ENCODE measurements at places on chromosomes 4 and X. TPM values are rescaled to one million over a fixed set of nuclear protein-coding genes. Genes with fewer than 3 reads are reported as not detected.

PNMA5 gene
- not detected for total RNA-seq

DNA sequence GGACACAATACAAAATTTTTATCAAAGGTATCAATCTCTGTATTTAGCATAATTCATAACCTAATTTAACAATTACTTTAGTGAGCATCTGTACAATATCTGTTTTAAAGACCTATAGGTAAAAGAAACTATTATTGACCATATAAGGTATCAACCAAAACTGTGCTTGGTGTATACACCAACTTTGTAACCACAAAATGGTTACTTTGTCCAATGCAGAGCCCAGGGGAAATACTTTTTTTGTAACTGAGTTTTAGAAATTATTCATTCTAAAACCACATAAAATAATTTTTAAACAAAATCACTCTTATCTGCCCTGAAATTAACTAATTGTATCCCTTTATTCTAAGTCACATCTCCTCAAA, 5.0 kb downstream of the CXXC4 start:
- no peak overlapping the region for H3K27ac ChIP-seq
- H3K4me1 ChIP-seq: no peaks in the 10 kb centered on the region
- H3K27me3 ChIP-seq: no peaks in the 10 kb centered on the region
- no peak overlapping the region for H3K4me3 ChIP-seq
- no peaks in the 10 kb centered on the region for H3K36me3 ChIP-seq

DNA sequence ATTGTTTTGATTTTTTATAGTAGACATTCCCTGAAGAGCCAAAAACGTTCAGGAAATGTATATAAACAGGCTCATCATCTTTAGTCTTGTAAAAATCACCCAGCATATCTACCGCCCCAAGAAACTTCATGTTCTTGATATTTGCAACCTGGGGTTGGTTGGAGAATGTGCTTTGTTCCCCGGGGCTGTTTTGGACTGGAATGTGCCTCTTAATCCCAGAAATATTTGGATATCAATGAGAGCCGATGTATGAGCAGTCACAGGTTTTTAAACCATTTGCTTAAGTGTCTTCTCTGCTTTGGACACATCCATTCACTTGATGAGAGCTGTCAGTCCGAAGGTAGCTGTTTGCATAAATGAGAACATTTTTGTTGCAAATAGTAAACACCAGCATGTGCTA, 449.7 kb downstream of the PCDH7 start:
- no peaks in the 10 kb centered on the region for H3K27me3 ChIP-seq
- DNase-seq: no peak
- H3K4me1 ChIP-seq: no peaks in the 10 kb centered on the region
- H3K4me3 ChIP-seq: no peak overlapping the region

ASB9 gene
- 1.9 TPM for total RNA-seq

- H3K4me3 ChIP-seq: no peak overlapping the region
Observed at GRCh38 chr4:147778942-147779341, 47.1 kb downstream of the ARHGAP10 start.

AFP gene
- not detected for total RNA-seq

ZCCHC13 gene
- not detected for total RNA-seq

NDST4 gene
- total RNA-seq: not detected

LANCL3 gene
- total RNA-seq: 0.16 TPM

DNA sequence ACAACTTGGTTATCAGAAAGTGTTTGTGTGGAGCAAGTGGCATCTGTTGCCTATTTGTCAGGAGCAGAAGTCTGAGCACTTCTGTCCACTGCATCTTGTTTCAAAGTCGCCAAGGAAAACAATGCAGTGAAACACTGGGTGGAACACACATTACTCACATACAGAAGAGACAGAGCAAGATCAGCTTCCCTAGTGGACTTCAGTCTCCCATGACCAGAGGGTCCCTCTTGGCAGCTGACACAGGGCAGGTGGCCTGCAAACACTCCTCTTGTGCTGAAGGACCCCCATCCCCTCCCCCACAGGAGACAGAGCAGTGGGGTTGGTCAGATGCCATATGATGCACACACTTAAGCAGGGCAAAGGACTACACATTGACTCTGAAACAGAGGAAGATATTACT, 3.6 kb upstream of the BBS12 start:
- no peak for DNase-seq
- no peaks in the 10 kb centered on the region for H3K27me3 ChIP-seq
- no peak overlapping the region for H3K4me3 ChIP-seq
- H3K36me3 ChIP-seq: no peaks in the 10 kb centered on the region
- no peak overlapping the region for H3K27ac ChIP-seq

HPRT1 gene
- total RNA-seq: 73.7 TPM

BLOC1S4 gene
- total RNA-seq: 18.9 TPM

- no peak overlapping the region for H3K27ac ChIP-seq
- H3K4me3 ChIP-seq: no peak overlapping the region
- no peaks in the 10 kb centered on the region for H3K36me3 ChIP-seq
- H3K27me3 ChIP-seq: no peaks in the 10 kb centered on the region
Observed at GRCh38 chr4:77566148-77566547, 39.5 kb upstream of the CXCL13 start.

- no peak for DNase-seq
- H3K4me3 ChIP-seq: no peak overlapping the region
- no peak overlapping the region for H3K27ac ChIP-seq
- no peaks in the 10 kb centered on the region for H3K27me3 ChIP-seq
Observed at GRCh38 chr4:109238746-109239145, 63.7 kb downstream of the COL25A1 start.

HSFX2 gene
- total RNA-seq: not detected

GRCh38 chr4:141565379-141566089, 70.8 kb upstream of the IL15 start:
- no peaks in the 10 kb centered on the region for H3K4me1 ChIP-seq
- DNase-seq: no peak
- no peaks in the 10 kb centered on the region for H3K27me3 ChIP-seq
- H3K27ac ChIP-seq: no peak overlapping the region
- H3K4me3 ChIP-seq: no peak overlapping the region
- H3K36me3 ChIP-seq: no peaks in the 10 kb centered on the region

- H3K27ac ChIP-seq: no peak overlapping the region
- H3K4me3 ChIP-seq: no peak overlapping the region
- no peaks in the 10 kb centered on the region for H3K36me3 ChIP-seq
- DNase-seq: no peak
Observed at GRCh38 chr4:189443341-189443740, 497.3 kb upstream of the FRG1 start.

GRCh38 chr4:42915484-42915883, 23.0 kb downstream of the GRXCR1 start:
- no peak for DNase-seq
- H3K27ac ChIP-seq: no peak overlapping the region
- no peaks in the 10 kb centered on the region for H3K4me1 ChIP-seq
- no peak overlapping the region for H3K4me3 ChIP-seq
- H3K27me3 ChIP-seq: no peaks in the 10 kb centered on the region
- H3K36me3 ChIP-seq: no peaks in the 10 kb centered on the region

DNA sequence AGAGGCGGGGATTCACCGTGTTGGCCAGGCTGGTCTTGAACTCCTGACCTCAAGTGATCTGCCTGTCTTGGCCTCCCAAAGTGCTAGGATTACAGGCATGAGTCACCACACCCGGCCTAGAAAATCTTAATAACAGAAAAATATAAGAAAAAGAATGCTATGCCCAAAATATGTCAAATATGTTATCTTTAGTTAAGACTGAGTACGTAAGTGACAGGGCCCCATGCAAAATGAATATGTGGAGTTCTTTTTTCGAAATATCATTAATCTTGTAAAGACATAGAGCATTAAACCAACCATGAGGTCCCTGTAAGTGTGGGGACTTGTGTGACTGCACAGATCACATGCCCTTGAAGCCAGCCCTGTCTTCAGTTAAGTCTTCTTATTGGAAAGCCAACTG, 8.9 kb upstream of the ZNF518B start:
- no peak overlapping the region for H3K27ac ChIP-seq
- no peaks in the 10 kb centered on the region for H3K27me3 ChIP-seq
- H3K4me3 ChIP-seq: no peak overlapping the region
- no peaks in the 10 kb centered on the region for H3K36me3 ChIP-seq
- DNase-seq: no peak
- H3K4me1 ChIP-seq: no peaks in the 10 kb centered on the region

DNA sequence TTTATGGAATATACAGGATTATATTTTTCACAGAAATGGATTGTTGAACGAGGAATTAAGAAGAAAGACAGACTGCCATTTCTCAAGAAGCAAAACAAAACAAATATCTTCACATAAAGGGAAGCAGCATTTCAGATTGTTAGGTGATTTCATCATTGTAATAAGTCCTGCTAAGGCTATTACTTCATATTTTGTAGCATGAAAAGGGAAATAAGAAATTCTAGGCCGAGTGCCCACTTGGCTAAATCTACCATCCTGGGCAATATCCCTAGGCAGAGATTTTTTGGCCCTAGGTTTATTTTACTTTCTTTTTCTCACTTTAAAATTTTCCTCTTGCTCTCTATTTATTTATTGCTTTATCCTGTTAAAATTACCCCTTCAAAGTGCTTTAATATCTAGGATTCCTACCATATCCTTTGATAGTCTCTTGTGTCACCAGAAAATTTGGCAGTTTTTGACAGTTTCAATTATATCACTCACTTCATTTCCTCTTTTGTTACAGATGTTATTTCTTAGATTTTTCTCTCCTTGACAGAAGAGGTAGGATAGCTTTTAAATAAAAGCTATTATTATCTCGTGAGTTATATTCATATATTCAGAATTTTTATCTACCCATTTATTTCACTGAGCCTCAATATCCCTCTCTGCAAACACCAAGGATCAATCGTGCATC, 142.3 kb downstream of the PDGFC start:
- no peak overlapping the region for H3K4me3 ChIP-seq
- no peak overlapping the region for H3K27ac ChIP-seq
- H3K4me1 ChIP-seq: no peaks in the 10 kb centered on the region
- no peaks in the 10 kb centered on the region for H3K27me3 ChIP-seq
- DNase-seq: no peak

DNA sequence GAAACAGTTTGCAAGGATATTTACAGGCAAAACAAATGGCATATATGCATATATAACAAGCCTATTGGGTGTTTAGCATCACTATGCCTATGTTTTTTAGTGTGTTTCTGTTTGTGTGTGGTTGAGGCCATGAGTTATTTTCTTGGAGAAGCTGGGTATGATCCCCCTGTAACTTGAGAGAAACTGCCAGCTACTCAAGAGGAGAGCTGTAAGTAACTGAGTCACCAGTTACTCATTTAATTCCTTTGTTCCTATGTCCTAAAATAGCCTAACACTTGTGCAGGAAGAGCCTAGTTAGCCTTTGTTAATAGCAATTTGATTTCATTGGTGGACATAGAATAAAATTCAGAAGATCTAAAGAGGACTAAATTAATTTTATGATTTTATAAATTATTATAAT, 79.1 kb downstream of the PWWP3B start:
- H3K36me3 ChIP-seq: no peaks in the 10 kb centered on the region
- H3K27me3 ChIP-seq: no peaks in the 10 kb centered on the region
- no peaks in the 10 kb centered on the region for H3K4me1 ChIP-seq

DNA sequence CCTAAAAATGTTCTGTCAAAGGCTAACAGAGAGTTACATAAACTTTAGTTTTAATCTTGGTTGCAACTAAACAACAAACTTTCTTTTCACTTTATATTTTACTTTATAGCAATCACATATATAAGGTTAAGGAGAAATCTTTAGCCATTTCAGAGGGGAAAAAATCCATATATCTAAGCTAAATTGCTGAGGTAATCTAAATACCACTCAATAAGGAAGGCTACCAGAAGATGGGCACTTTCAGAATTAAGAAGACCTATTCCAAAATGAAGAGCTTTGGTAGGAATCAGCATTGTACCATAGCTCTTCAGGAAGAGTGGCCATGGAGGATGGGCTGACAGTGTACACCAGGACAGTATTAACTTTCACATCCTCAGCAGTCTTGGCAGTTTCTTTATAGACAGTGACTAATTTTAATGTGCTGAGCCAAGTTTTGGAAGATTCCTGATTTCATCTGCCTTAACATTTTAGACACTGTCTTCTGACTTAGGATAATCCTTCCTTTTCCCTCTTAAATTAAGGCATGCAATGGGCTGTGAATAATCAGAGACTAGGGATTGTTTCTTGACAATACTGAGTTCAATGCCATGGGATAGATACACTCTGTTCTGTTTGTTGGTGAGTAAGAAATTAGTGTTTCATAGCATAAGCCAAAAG, 7.1 kb downstream of the FAT4 start:
- no peaks in the 10 kb centered on the region for H3K36me3 ChIP-seq
- no peak overlapping the region for H3K27ac ChIP-seq
- no peak for DNase-seq
- no peaks in the 10 kb centered on the region for H3K27me3 ChIP-seq
- H3K4me1 ChIP-seq: no peaks in the 10 kb centered on the region

DNA sequence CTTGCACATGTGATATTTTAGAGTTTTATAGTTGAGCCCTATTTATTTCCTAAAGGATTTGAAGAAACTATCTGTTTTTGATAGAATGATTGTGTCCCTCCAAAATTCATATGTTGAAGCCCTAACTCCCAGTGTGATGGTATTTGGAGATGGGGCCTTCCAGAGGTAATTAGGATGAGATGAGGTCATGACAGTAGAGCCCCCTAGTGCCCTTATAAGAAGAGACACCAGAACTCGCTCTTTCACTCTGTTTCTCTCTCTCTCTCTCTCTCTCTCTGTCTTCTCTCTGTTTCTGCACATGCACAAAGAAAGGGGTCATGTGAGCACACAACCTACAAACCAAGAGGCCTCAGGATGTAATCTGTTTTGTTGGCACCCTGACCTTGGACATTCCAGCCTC, 921.9 kb upstream of the DIAPH2 start:
- H3K4me1 ChIP-seq: no peaks in the 10 kb centered on the region
- H3K27me3 ChIP-seq: no peaks in the 10 kb centered on the region
- H3K36me3 ChIP-seq: no peaks in the 10 kb centered on the region
- no peak overlapping the region for H3K4me3 ChIP-seq

DNA sequence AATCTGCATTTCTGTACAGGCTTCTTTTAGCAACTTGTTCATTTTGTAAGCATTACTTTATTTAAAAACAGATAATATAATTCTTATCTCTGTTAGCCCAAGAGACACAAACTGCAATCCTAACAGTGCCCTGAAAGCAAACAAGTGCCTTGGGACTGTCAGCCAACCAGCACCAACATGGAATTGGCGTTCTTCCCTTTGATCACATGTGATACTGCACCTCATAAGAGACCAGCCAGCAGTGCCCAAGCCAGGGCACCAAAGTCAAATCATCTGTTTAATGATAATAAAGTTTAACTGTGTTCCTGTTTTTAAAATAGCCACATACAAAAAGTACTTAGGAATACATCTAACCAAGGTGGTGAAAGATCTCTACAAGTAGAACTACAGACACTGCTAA, 223.2 kb downstream of the PRDM5 start:
- no peaks in the 10 kb centered on the region for H3K36me3 ChIP-seq
- H3K4me3 ChIP-seq: no peak overlapping the region
- H3K27me3 ChIP-seq: no peaks in the 10 kb centered on the region
- H3K4me1 ChIP-seq: no peaks in the 10 kb centered on the region
- no peak for DNase-seq

DNA sequence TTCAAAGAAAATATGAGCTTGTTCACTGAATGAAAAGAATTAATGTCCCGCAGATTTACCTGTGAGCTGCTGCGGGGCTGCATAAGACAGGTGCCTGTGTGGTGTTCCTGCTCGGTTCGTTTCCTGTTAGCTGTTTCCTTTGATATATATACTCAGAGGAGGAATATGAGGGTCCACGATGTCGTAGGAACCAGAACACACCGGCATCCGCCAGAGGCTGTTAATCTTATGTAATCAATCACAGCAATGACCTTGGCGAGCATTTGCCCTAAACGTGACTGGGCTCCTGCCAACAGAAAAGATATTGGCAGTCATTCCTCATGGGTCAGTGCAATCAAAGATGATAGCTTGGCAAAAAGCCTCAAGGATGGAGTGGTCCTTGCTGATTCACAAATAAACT, 260.1 kb downstream of the EVC2 start:
- H3K4me1 ChIP-seq: no peaks in the 10 kb centered on the region
- no peak overlapping the region for H3K27ac ChIP-seq
- DNase-seq: no peak
- H3K36me3 ChIP-seq: no peaks in the 10 kb centered on the region

All from naive thymus-derived CD4-positive, alpha-beta T cell (primary cell).